ENCODE measurements at places on chromosomes 1 and 21.

DNA sequence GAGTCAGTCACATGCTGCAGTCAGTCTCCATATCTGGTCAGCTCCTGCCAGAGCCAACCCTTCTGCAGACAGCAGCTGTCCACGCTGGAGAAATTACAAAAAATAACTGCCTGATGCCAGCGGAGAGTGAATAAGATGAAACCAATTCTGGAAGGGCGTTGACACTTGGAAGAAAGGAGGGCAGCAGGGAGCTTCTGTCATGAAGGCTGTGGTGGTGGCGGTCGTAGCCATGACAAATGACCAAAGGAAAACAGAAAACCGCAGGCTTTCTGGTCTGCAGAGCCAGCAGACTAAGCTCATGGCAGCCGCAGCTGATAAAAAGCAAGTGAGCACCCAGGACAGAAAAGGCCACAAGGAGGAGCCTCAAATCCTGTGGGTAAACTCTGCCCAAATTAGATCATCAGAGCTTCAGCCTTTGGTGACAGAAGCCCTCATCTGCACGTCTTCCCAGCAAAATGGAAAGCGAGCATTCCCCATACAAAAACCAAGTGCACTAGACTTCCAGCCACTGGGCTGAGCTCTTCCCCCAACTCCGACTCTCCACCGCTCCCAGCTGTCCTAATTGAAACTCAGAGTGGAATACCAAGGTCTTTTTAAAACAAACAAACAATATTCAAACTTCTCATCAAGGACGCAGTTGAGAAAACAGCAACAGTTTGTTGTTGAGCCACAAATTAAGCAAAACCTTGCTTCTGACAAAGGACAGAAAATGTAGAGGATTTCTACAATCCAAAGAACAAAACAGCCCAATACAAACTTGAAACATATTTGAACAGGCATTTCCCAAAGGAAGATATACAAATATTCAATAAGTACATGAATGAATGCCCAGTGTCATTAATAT is 28.7 kb downstream of the RSPH1 start:
- peak; percentile 30 for DNase-seq

GRCh38 chr21:29022166-29022565 is 2.3 kb upstream of the USP16 start:
- DNase-seq, result no peak

DNA sequence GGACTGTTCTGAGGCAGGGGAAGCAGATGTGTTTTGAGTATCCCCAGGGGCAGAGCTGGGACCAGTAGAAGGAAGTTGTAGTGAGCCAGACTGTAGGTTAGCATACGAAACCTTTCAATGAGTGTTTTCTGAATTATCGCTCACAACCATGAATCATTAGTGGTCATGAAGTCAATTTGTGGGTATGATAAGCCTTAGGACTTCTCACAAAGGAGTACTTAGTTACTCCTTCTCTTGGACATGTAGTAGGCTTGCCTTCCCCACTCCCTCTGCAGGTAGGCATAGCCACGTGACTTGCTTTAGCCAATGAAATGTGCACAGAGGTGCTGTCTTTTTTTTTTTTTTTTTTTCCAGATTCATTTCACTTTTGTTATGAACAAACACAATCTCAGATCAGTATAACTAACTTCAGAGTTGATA is 23.9 kb upstream of the FAAH start:
- DNase-seq, result no peak

GRCh38 chr1:205351984-205352713 is 4.6 kb downstream of the KLHDC8A start:
- DNase-seq, result no peak
